H9 (cell line): ENCODE measurements at places on chromosomes 13 and 19. TPM values are rescaled to one million over a fixed set of nuclear protein-coding genes. Genes with fewer than 3 reads are reported as not detected.
A peak's percentile ranks its signal among the peaks of the same experiment; 100 is the strongest.

FUT6 gene
- total RNA-seq: 0.13 TPM in 1 of 2 replicates, not detected in the other

- peak; percentile 29 for DNase-seq
- no peaks in the 10 kb centered on the region for H3K27me3 ChIP-seq
- peaks cover 4% of the 10 kb centered on the region for H3K36me3 ChIP-seq
- H3K4me1 ChIP-seq: no peaks in the 10 kb centered on the region
Measured at GRCh38 chr19:58476498-58477015, 405 bp downstream of the ZNF446 start.

DNA sequence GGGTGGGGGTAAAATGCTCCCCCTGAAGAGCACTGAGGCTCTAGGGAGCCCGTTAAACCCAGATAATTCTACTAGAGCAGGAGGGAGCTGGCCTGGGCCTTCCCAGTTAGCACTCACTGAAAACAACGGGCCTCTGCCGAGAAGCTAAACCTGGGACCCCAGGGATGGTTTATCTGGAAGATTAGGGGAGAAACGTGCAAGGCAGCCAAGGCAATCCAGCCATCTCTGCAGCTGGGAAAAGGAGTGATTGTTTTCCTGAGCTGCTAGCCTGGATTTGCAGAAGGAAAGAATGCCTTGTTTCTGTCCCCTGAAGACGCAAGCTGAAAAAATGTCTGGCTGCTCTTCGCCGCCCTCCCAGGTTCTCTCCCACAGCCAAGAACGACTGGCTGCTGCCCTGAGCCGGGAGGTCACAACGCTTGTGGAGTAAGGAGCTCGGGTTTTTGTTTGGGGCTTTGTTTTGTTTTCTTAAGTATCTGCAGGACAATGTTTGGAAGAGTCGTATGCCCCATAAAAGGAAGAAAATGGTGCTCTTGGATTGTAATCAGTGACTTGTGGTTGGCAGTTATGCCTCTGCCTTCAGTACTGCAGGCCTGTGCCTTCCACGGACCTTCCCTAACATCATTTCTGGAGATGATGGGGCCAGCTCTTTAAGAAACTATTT, 31.5 kb downstream of the COL4A2 start:
- H3K4me3 ChIP-seq: no peak overlapping the region
- no peak for DNase-seq
- H3K36me3 ChIP-seq: peaks cover 8% of the 10 kb centered on the region
- H3K27ac ChIP-seq: no peak overlapping the region

GRCh38 chr19:32866061-32866460, 3.5 kb downstream of the SLC7A9 start:
- H3K27ac ChIP-seq: no peak overlapping the region
- no peaks in the 10 kb centered on the region for H3K4me1 ChIP-seq
- no peak overlapping the region for H3K4me3 ChIP-seq
- H3K27me3 ChIP-seq: no peaks in the 10 kb centered on the region

DNA sequence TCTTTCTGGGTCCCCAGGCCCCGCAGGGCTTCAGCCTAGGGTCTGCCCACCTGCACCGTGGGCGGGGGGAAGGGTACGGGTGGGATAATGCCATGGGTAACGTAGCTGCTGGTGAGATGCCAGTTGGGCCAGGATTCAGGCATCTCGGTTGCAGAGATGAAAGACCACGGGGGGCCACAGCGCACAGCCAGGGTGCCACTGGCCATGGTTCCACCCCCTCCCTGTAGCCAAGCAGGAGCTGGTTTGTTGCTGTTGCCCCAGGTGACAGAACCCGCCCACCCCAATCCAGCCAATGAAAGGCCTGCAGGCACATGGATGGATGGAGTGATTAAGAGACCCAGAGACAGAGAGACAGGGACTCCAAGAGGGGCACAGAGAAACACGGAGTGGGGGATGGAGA, 1.0 kb upstream of the CGB7 start:
- DNase-seq: peak; percentile 62
- H3K4me1 ChIP-seq: no peaks in the 10 kb centered on the region
- peaks cover 15% of the 10 kb centered on the region; the same call in 1 of the 2 replicates for H3K27me3 ChIP-seq
- H3K36me3 ChIP-seq: no peaks in the 10 kb centered on the region
- no peak overlapping the region for H3K4me3 ChIP-seq
